RWPE2 (cell line): ENCODE measurements at places on chromosomes 13 and 19.

DNA sequence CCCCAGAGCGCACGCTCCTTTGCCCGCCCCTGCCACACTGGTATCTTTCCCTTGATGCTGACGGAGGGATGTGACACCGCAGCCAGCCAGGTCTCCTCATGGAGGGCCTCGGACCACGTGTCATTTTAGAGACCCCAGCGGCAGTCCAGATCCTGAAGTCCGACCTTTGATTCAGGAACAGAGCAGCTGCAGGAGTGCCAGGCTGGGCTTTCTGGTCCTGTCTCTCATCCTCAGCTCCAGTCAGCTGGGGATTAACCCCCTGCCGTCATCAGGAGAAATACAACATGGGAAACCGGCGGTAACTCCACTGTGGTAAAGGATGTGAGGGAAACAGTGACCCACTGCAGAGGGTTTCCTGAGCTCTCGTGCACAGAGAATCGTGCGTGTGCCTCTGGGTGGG, 140.6 kb downstream of the SIPA1L3 start:
- no peak for DNase-seq

DNA sequence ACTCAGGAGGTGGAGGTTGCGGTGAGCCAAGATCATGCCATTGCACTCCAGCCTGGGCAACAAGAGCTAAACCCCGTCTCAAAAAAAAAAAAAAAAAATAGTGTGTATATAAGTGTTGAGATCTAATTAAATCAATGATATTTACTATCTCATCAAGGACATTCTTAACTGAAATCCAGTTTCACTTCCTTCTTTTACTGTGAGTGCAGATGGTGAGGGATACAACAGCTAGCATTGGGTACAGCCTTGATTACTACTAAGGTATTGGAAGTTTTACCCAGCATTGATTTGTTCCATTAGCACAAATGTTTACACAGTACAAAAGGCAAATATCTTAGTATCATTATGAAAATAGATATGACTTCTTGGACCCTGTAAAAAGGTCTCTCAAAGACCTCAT, 546.6 kb downstream of the KCTD12 start:
- no peak for DNase-seq

DNA sequence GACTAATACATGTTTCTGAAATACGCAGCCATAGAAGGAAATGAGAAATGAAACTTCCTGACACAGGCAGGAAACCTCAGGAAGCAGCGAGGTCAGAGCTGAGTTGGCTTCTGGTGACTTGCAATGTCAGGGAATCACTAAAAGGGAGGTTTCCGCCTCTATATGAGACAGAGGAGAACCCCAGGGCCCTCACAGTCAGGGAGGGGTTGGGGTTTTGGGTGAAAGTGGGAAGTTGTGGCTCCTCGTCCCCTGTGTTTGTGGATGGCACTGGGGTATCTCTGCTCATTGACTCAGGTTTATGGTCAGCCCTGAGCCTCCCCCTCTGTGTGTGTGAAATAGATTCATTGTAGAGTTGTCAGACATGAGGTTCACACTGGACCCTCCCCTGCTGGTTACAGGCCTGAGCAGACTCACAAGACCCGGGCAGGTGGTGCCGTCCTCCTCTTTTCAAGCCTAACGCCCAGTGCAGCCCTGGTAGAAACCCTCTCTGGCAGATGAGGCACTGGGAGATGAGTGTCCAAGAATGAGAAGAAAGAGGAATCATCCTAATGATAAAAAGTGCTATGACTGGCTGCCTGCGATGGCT, 5.5 kb upstream of the LILRA6 start:
- DNase-seq, result no peak

DNA sequence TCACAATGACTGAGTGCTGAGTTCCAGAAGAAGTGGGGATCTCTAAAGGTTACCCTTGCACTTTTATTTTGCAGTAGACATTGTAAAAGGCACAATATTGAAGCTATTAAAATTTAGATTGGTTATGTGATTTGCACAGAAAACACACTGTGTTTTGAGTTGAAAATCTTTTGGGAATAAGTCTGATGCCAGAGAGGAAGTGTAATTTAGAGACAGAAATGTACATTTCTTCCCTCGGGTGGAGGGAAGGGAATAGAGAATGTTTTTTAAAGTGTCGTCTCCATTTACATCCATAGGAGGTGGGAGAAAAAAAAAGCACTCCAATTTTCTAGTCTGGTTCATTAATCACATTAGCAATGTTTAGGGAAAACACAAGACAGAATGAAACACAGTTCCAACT, 465.8 kb downstream of the OLFM4 start:
- no peak for DNase-seq

GRCh38 chr13:64985075-64985474, 2245.1 kb downstream of the PCDH9 start:
- no peak for DNase-seq

DNA sequence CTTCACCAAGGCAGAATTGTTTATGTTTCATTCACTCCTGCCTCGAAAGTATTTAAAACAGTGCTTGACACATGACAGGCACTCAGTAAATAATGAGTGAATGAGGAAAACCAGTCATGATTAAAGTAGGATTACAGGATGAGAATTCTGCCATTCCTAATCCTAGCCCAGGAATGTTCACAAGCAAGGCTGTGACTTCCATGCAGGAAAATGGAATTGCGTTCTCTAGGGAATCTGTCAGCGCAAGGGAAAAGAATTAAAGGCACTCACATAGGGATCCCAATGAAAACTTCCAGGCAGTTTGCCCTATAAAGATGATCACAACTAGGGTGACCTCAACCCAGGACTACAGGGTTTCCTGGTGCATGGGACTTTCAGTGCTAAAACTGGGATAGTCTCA, 143.4 kb downstream of the CYSLTR2 start:
- no peak for DNase-seq

- DNase-seq, result no peak
Observed at GRCh38 chr13:50598338-50598737, 245.2 kb downstream of the DLEU7 start.

DNA sequence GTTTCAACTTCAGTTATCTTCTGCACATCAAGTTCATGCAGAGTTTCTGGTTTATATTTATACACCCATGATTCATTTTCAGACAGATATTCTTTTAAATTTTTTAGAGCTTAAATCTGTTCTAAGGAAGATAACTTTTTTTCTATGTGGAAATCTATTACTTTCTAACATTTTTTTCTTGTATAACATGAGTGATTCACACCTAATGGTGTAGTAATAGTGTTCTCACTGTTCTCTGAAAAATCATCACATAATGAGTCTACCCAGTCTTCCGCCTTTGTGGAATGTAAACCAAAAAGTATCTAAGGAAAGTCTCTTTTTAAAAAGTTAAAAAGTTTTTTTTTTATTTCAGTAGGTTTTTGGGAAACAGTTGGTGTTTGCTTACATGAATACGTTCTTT, 70.8 kb downstream of the FNDC3A start:
- DNase-seq, result no peak

DNA sequence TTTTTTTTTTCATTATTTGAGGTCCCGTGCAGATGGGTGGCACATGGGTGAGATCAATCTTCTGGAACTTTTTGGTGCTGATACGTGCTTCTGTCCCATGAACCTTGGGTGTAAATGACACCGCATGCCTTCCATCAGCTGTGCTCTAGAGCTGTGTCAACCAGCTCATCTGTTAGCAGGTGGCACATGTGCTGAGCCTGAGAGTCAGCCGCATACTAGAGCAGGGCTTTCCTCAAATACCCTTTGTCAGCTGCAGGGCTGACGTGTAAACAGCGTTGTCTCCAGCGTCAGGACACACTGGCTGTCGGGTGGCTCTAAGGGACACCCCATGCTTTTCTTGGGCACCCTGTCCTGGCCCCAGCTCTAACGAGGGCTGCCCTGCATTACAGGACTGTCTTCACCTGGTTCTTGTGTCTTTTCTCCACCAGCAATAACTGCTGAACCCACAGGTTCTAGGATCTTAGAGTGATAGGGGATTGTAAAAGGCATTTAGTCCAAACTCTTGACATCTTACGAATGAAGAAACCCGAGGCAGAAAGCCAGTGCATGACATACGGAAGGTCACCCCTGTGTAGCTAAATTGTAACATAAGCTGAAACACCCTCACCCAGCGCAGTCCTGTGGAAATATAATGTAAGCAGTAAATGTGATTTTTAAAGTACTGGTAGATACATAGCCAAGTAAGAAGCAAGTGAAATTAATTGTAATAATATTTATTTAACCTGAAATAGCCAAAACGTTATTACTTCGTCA, 119.5 kb downstream of the LRCH1 start:
- no peak for DNase-seq

GRCh38 chr13:21825186-21825585, 154.3 kb downstream of the FGF9 start:
- DNase-seq, result no peak

- no peak for DNase-seq
Observed at GRCh38 chr13:50208826-50209335, 193.6 kb downstream of the KCNRG start.

- DNase-seq, result no peak
Observed at GRCh38 chr19:29571181-29571580, 34.9 kb upstream of the POP4 start.

DNA sequence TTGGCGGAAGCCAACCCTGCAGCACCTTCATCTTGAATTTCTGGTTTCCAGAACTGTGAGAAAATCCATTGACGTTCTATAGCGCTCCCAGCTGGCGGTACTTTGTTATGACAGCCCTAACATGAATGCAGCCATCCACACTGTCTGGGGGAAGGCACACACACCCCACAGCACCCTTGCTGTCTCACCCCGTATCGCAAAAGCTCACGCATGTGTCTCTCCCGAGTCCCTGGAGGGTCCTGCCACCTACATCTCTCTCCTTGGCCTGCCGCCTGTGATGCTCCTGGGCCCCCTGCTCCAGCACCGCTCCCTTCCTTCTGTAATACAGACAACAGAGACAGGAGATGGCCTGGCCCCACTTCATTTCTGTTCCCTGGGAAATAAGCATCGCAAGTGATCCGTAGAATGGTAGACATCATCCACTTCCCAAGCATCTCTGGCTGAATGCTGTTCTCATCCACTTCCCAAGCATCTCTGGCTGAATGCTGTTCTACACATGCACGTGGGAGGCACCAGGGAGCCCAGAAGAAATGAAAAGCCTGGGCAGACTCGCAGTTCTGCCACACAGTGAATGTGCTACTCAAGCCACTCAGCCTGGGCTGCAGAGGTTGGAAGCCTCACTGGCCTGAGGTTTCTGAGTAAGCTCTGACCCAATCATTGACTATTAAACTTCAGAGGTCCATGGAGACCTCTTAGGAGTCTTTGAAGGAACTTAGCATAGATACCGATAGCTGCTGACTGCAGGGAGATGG, 29.6 kb downstream of the EPN1 start:
- no peak for DNase-seq

GRCh38 chr19:56105090-56105701, 15.9 kb downstream of the ZNF787 start:
- DNase-seq, result no peak

DNA sequence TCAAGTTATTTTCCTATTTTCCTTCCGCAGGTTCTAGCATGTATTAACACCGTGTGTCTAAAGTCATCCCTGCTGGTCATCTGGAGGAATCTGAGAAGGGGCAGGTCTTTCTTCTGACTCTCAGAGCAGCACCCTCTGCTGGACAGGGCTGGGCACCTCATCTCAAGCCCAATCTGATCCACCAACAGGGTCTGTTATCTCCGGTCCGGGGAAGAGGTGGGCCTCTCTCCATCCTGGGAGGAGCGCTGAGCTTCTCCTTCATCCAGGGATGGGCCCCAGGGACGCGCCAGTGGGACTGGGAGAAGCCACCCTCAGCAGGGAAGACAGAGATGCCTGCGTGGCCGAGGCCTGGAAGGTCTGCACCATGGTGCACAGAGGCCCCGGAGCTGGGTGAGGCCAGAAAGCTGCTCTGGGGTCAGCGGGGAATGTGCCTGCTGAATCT, 26.0 kb upstream of the ZNF331 start:
- no peak for DNase-seq

- no peak for DNase-seq
Observed at GRCh38 chr13:75180805-75181455, 301.0 kb downstream of the TBC1D4 start.

DNA sequence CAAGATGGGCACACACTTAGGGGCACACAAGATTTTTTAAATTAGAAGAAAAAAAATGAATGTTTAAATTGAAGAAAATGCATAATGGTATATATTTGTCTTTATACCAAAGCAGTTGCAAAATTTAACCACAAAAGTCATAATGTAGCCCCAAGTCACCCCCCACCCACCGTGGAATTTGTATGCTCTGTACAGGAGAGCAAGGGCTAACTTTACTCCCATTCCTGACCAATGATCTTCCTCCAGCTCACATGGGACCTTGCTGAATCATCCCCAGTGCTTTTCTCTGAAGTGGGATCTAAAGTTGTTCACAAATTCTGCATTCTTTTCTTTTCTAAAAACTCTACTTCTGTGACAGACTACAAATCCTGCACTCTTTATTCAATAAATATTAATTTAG, 597.0 kb downstream of the UQCRFS1 start:
- no peak for DNase-seq

- no peak for DNase-seq
Observed at GRCh38 chr13:41811588-41812021, 149.3 kb downstream of the VWA8 start.
